ENCODE measurements at places on chromosomes 12 and 14.

DNA sequence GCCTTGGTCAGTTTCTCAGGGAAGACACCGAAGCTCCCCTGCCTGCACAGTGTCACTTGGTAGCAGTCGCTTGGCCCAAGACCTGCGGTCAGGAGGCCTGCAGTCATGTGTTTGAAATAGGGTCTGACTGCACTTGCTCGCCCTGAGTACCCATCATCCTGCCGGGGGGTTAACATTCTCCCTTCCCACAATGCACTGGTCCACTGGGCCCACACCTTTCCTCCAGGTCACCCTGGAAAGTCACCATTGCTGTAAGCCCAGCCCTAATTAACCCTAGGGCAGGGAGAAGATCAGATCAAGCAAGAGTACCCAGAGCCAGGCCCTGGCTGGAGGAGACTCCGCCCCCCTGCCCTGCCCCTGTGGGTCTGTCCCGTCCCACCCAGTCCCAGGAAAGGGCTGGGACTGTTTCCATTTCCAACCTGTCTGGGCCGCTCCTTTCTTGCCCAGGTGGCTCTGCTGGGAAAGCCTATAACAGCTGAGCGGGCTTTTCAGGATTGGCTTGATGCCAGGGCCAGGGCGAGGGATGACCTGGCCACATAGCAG is 87.1 kb downstream of the ZFP36L1 start:
- DNase-seq: no peak

GRCh38 chr14:81192594-81192993 is 28.2 kb downstream of the GTF2A1 start:
- no peak for DNase-seq

DNA sequence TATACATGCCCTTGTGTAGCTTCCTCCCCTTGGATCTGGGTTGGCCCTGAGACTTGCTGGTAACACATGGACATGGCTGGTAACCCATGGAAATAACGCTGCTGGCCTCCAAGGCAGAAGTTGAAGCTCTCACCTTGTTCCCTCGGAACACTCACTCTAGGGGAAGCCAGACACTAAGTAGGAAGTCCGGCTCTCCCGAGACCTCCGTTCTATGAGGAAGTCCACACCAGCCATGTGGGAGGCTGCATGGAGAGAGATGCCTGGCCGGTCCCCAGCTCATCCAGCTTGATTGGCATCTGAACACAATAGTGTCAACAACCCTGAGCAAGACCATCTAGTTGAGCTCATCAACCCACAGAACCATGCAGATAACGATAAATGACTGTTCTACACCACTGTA is 39.7 kb upstream of the VRK1 start:
- DNase-seq: no peak

DNA sequence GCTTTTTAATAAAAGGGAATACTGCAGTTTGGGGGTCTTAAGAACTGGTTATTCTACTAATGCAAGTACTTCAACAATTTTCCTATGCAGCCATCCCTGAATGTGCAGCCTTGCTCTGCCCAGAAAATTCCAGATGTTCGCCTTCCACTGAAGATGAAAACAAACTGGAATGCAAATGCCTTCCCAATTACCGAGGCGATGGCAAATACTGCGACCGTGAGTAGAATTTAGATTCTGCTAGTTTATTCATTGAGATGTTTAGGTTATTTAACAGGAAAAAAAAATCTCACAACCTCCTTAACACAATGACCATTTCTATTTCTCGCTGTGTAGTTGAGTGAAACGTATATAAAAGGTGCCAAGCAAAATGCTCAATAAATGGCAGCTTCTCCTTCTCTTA is 49.9 kb downstream of the STAB2 start:
- DNase-seq: no peak

DNA sequence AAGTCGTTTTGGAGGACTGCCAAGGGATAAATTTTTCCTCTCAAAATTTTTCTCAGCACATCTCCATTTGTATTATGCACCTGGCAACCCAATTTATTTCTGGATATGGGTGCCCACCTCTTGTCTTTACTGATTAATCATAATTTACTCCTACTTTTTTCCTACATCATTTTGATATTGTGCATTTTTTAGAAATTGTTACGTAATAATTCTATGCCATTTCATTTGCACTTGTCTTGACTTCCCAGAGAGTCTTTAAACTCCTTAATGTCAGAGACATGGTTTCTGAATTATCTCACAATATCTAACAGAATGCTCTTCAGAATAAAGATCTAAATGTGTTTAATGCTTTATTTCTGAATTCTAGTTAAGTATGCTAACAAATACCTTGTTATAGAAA is 113.1 kb downstream of the TMTC3 start:
- DNase-seq: no peak

GRCh38 chr14:75469606-75470237 is 41.9 kb downstream of the JDP2 start:
- no peak for DNase-seq

DNA sequence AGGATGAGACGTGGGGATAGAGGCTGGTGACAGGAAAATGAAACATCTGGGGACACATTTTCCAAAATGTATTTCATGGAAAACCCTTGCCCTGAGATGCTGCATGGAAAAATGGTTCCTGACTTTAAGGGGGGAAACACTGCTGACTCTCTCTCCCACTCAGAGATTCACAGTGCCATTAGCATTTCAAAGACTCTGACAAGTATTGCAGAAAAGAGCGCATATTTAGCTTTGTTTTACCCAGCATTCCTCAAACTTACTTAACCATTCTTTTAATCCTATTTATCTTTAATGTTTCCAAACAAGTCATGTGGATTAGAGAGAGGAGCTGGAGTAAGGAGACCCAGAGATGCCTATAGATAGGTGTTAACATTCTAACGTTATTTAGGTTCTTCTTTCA is 141.8 kb upstream of the DYRK2 start:
- no peak for DNase-seq

- no peak for DNase-seq
Measured at GRCh38 chr12:101619858-101620761, 25.3 kb downstream of the MYBPC1 start.

DNA sequence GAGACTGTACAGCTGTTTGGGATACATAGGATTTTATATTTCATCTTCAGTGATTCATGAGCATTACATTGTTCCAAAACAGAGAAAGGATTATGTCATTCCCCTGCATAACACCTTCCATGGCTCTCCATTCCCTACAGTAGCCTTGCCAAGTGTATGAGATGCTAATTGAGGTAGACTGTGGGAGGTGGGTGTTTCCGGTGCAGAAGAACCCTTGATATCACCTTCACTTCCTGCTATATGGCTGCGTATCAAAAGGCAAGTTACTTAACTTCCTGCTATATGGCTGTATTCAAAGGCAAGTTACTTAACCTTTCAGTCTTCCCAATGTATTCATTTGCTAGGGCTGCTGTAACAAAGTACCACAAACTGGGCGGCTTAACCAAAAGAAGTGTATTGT is 11.2 kb downstream of the FAR2 start:
- no peak for DNase-seq

GRCh38 chr12:124783087-124783486 is 80.6 kb downstream of the SCARB1 start:
- DNase-seq: no peak

DNA sequence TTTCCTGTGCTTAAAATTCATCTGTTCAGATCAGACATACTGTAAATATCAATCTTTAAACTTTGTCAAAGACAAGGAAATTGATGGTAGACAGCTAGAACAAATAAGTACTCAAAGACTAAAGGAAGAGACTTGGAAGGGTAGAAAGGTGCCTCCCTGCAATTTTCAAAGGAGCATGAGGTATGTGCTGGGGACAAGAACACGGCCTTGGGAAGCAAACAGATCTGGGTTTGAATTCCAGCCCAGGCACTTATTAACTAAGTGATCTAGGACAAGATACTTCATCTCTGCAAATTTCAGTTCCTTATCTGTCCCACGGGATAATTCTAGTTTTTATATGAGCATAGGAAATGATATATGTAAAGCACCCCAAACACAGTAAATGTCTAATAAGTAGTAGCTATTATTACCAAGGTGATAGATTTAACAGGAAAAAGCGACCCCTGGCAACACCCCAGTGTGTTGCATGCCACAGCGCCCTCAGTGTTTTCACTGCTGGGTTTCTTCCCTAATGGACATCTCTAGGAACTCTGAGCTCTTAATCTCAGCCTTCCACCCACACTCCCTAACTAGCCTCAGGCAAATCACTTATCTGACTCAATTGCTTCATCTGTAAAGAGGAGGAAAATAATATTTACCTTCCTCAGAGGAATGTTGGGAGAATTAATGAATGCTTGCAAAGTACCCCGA is 44.7 kb upstream of the BMP4 start:
- no peak for DNase-seq

GRCh38 chr14:29518335-29518734 is 409.3 kb downstream of the PRKD1 start:
- DNase-seq: no peak

GRCh38 chr14:55124774-55125386 is 4.2 kb upstream of the LGALS3 start:
- DNase-seq: no peak

- no peak for DNase-seq
Measured at GRCh38 chr12:12983420-12984035, 16.5 kb downstream of the HEBP1 start.

DNA sequence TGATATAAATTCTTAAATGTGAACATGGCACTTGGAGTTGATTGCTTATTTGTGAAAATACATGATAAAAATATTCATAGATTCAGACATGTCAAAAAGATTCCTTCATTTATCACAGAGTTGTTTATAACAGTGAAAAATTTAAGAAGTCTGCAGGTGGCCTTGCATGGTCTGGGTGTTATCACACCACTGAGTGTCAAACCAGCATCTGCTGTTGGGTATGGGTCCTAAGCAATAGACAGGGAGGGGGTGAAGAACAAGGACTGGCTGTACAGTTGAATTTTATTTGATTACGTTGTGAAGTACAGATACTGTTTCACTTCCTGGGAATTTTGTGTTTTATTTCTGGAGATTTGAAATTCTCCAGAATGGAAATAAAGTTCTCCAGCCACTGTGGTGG is 180.4 kb upstream of the HIF1A start:
- DNase-seq: no peak

GRCh38 chr14:104302794-104303405 is 164.5 kb downstream of the KIF26A start:
- no peak for DNase-seq

- DNase-seq: no peak
Measured at GRCh38 chr14:26323869-26324268, 274.0 kb downstream of the NOVA1 start.

DNA sequence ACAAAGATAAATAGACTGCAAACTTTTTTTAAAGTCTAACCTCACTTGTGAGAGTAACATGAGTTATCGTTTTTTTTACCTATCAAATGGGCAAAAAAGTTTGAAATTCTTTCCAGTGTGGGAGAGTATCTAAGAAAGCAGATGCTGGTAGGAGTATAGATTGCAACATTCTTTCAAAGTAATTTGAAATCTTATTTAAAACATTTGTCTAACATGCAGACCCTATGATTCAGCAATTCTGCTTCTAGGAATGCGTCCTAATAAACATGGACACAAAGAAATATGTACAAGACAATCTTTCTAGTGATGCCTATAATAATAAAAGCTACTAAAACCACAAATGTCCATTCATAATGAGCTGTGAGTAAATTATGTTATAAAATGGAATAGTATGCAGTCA is 110.4 kb upstream of the TMCC3 start:
- DNase-seq: no peak

DNA sequence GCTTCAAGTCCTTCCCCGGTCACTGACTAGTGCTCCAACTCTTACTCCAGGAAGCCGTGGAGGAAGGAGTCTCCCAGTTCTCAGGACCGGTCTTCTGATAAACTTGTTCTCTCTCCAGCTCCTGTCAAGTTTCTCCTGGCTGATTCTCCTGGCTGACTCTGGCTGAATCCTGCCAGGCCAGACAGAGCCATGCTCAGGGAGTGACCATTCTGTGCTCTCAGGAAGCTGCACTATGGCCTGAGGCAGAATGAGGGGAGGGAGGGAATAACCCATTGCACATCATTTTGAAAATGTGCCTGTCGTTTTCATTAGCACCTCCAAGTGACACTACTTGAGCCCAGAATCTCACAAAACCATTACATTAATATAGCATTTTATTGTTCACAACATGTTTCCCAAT is 80.8 kb downstream of the IFNG start:
- DNase-seq: no peak

DNA sequence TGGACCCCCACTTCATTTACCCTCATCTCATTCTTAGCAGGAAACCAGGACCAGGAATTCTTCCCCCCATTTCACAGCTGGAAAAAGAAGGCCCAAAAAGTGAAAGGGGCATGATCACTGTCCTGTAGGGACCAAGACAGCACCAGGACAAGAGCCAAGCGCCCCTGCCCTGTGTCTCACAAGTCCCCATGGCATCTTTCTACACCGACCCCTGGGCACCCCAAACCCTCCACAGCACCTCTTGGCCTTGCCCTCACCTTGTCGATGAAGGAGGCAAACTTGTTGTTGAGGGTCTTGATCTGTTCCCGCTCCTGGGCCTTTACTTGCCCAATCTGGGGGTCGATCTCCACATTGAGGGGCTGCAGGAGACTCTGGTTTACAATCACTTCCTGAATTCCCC is 710 bp downstream of the KRT76 start:
- no peak for DNase-seq

GRCh38 chr12:82682851-82683261 is 3.9 kb upstream of the TMTC2 start:
- no peak for DNase-seq

DNA sequence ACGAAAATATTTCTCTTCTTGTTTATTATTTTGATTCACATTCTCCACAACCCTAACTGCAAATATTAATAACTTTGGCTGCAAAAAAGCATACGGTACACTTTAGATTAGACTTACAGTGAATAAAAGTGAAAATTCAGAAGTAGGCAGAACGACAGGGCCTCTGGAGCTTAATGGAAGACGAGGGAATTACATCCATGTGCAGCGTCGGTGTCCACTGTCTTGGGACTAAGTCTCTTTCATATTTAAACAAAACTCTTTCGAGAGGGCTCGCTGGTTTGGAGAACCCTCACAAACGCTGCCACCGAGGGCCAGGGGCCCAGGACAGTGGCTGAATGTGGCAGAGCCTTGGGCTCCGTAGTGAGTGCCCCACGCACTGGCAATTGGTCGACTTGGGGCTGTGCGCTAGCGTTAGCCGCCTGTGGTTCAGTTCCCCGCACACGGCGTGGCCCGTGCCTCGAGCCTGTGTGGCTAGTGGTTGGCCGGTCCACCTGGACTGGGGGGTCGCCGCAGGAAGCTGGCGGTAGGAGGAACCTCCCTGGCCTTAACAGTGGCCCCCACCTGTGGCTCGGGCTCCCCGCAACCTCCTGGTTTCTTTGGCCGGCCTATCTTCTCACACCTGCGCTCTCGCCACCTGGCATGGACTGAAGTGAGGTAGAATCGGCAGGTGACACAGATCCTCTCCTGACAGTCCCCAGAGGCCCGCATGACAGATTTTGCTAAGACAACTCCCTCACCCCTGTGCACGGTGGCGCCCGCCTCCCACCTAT is 739 bp upstream of the PAX9 start:
- DNase-seq: no peak

DNA sequence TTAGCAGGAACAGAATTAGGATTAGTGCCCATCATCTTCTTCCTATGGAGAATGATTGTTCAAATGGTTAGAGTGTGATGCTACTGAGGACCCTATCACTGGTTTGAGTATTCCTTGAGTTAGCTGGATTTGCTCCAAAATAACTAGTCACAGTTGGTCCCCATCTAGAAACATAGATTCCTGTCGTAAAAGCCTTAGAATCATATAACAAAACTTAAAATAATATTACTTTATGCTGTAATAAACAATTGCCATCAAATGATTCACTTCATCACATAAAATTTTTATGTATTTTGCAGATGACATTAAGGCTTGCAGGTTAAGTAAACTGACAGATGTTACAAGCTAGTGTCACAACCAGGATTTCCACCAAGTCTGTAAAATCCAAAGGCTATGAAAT is 209.8 kb downstream of the CCER1 start:
- DNase-seq: no peak
